Mesenteric fat pad (tissue), 1 donor: ENCODE measurements at places on chromosomes 3 and 15. TPM values are rescaled to one million over a fixed set of nuclear protein-coding genes. Genes with fewer than 3 reads are reported as not detected.

Gene THSD4
- 5.1 TPM for total RNA-seq

Gene CMTM8
- 5.6 TPM for total RNA-seq

Gene HPS3
- 17.0 TPM for total RNA-seq

Gene SLC22A13
- total RNA-seq = 1.00 TPM

Gene MYH15
- total RNA-seq = 0.29 TPM

Gene NMB
- 67.0 TPM for total RNA-seq

Gene NR2F2
- total RNA-seq = 76.3 TPM

Gene GOLGA6L4
- total RNA-seq = 4.4 TPM

Gene TRIM59
- 0.48 TPM for total RNA-seq

Gene MTHFS
- total RNA-seq = 20.0 TPM

Gene ZMYND10
- 0.71 TPM for total RNA-seq

Gene CCDC54
- not detected for total RNA-seq

Gene PCSK6
- total RNA-seq = 16.9 TPM

Gene CYB561D2
- total RNA-seq = 18.1 TPM

Gene RABL3
- total RNA-seq = 29.6 TPM

Gene DUOX1
- 2.5 TPM for total RNA-seq
